Neural cell (in vitro differentiated cells): ENCODE measurements at places on chromosomes 7 and 10. TPM values are rescaled to one million over a fixed set of nuclear protein-coding genes. Genes with fewer than 3 reads are reported as not detected.

THAP5 gene
- polyA plus RNA-seq = 41.4 and 49.4 TPM in 2 replicates

ACTR3C gene
- polyA plus RNA-seq = not detected in 2 replicates

MCU gene
- 16.5 and 22.9 TPM in 2 replicates for polyA plus RNA-seq

ARHGEF5 gene
- not detected in 2 replicates for polyA plus RNA-seq

INTS15 gene
- polyA plus RNA-seq = 32.0 and 36.2 TPM in 2 replicates

ATP6V0A4 gene
- polyA plus RNA-seq = 0.48 and 0.81 TPM in 2 replicates

SAP25 gene
- polyA plus RNA-seq = 0.46 and 0.52 TPM in 2 replicates

ADAM8 gene
- polyA plus RNA-seq = 6.4 and 7.2 TPM in 2 replicates

PPP1R17 gene
- polyA plus RNA-seq = 7.7 and 8.8 TPM in 2 replicates

PNLIPRP2 gene
- not detected in 2 replicates for polyA plus RNA-seq

PAPOLB gene
- polyA plus RNA-seq = 0.05 and 0.10 TPM in 2 replicates

AZGP1 gene
- not detected in 2 replicates for polyA plus RNA-seq

MSS51 gene
- polyA plus RNA-seq = 4.7 and 8.3 TPM in 2 replicates

TRIM73 gene
- 15.2 and 21.0 TPM in 2 replicates for polyA plus RNA-seq

HOXA10 gene
- not detected in 2 replicates for polyA plus RNA-seq

NUDT1 gene
- polyA plus RNA-seq = 67.8 and 78.9 TPM in 2 replicates

SCIN gene
- polyA plus RNA-seq = 0.53 TPM in 1 of 2 replicates, not detected in the other

OR9A2 gene
- not detected in 2 replicates for polyA plus RNA-seq

MDH2 gene
- polyA plus RNA-seq = 55.3 and 60.5 TPM in 2 replicates

C10orf67 gene
- 0.48 and 3.8 TPM in 2 replicates for polyA plus RNA-seq
